ENCODE measurements at places on chromosomes 16 and 17.

GRCh38 chr16:77705351-77705750 is 17.0 kb upstream of the NUDT7 start:
- DNase-seq, result no peak

DNA sequence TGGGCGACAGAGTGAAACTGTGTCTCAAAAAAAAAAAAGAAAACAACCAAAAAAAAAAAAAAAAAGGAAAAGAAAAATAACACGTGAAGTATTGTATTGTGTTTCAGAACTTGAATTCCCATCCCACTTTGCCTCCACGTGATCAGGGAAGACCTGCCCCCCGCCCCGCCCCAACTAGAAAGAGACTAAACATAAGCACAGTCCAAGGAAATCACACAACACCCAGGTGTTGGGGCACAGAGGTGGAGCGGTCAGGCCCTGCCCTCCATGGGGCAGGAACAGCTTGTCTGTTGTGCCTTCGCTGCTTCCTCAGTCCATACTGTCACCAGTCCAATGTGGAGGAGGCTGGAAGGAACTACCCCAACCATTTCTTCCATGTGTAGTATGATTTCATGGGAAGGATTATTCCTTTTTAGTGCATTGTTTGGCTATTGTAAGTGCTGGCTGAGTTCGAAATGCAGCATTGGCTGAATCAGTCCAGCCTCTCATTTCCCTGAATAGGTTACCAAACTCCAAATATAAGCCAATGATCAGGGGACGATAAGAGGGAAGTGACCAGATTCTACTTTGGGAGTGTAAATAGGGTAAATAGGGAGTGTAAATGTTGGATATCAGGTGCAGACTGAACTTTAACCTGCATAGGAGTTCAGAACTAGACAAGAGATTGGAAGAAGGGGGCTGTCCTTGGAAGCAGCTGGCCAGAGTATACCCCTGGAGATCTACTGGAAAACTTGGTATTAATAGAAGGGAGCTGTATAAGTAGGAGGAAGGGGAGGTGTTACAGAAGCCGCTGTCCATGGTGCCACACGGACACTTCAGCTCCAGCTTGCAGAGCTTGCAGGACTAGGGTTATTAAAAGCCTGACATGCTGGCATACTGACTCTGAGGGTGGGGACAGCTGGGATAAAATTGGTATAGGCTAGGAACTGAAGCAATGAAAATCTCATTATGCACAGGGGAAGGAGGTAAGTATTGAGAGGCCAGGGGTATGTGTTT is 50.7 kb downstream of the TANGO6 start:
- no peak for DNase-seq

- no peak for DNase-seq
Observed at GRCh38 chr17:72616447-72616846, 476.0 kb downstream of the SLC39A11 start.

- no peak for DNase-seq
Observed at GRCh38 chr17:59152925-59153324, 2.1 kb downstream of the SKA2 start.

DNA sequence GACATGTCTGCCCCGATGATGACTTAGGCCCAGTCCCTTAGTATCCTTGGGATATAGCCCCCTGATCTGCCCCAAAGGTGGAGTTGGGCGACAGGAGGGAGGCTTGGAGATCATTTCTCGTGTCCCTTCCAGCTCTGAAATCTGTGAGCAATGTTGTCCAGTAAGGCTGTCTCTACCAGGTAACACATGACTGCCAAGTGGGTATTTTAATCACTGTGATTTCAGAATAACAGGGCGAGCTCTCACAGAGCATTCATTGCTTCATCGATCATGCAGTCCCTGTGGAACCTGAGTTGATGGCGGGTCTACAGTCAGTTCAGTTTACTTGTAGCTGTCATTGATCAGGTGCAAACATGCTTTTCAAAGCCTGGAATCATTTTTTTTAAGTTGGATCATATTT is 39.2 kb downstream of the KSR1 start:
- DNase-seq, result no peak

DNA sequence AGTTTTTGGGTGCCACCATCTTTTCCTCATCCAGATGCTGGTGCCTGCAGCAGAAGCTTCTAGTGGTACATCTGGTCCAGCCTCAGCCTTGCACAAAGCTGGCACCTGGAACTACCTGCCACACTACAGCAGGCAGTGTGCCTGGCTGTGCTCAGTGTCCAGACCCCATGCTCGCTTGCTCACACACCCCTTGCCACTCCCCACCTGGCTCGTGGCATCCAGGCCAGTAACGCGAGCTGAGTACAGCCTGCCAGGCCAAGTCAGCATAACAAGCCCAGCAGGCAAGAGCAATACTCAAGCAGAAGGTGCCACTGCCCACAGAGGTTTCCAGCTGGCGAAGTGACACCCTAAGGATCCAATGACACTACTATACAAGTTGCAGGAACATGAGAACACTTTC is 29.7 kb upstream of the KIF2B start:
- DNase-seq, result no peak

Measured in mammary epithelial cell (primary cell).